ENCODE measurements at places on chromosomes 13 and 19.
A peak's percentile ranks its signal among the peaks of the same experiment; 100 is the strongest.

GRCh38 chr13:100546713-100547405 is 41.7 kb downstream of the GGACT start:
- no peak for DNase-seq

- no peak for DNase-seq
Measured at GRCh38 chr19:524062-524674, 7.4 kb upstream of the CDC34 start.

DNA sequence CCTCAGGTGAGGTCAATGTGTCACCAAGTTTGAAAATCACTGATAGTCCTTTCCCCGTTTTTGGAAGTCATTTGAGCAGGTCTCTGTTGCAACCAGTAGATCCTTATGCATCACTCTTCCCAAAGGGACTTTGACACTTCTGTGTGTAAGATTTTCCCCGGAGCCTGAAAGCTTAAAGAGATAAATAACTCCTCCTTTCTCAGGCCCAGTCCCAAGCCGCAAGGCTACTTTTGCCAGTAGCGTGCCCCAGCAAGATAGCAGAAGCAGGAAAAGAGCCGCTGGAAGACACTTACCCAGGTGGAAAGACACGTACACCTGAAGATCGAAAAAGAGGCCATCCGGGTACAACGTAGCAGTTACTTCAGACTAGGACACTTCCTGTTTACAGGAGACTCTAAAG is 106.9 kb downstream of the CYSLTR2 start:
- DNase-seq: no peak

DNA sequence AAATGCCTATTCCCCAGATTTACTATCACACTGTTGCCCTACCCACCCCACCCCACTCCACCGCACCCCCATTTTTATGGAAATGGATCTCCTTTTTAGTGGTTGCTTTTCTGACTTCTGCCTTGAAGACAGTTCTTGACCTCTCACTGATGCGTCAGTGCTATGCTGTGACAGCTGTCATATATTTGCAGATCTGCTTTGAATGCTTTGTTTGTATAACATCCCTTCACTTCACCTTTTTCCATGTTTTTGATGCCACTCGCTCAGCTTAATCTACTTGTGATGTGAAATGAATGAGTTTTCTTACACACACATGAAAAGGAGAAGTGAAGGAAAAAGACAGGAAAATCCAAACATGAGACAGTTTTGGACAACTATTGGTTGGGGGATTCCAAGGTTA is 731.0 kb downstream of the SLITRK6 start:
- no peak for DNase-seq

- DNase-seq: no peak
Measured at GRCh38 chr13:111626371-111627305, 306.2 kb downstream of the TEX29 start.

DNA sequence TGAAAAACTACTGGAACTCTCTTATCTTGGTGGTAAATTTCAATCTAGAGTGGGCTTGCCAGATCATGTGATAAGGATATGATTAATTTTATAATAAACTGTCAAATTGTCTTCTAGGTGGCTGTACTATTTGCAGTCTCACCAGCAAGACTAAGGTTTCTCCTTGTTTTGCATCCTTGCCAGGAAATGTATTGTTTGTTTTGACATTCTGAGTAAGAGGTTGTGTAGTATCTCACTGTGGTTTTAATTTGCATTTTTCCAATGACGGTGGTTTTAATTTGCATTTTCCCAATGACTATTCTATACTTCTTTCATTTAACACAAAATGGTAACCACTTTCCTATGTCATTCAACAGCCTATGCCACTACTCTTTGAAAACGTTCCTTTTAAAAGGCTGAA is 2.0 kb downstream of the CAB39L start:
- DNase-seq: no peak

- DNase-seq: no peak
Measured at GRCh38 chr19:1354970-1355567, 28.6 kb upstream of the NDUFS7 start.

GRCh38 chr13:78976696-78977095 is 317.7 kb upstream of the OBI1 start:
- no peak for DNase-seq

GRCh38 chr13:49497272-49497671 is 1.5 kb downstream of the PHF11 start:
- no peak for DNase-seq

- DNase-seq: peak; percentile 69
Measured at GRCh38 chr19:12140545-12141404, 625 bp upstream of the ZNF20 start.

- no peak for DNase-seq
Measured at GRCh38 chr19:8423817-8424223, 10.7 kb downstream of the MARCHF2 start.

- DNase-seq: no peak
Measured at GRCh38 chr13:80962855-80963254, 621.9 kb upstream of the SPRY2 start.

DNA sequence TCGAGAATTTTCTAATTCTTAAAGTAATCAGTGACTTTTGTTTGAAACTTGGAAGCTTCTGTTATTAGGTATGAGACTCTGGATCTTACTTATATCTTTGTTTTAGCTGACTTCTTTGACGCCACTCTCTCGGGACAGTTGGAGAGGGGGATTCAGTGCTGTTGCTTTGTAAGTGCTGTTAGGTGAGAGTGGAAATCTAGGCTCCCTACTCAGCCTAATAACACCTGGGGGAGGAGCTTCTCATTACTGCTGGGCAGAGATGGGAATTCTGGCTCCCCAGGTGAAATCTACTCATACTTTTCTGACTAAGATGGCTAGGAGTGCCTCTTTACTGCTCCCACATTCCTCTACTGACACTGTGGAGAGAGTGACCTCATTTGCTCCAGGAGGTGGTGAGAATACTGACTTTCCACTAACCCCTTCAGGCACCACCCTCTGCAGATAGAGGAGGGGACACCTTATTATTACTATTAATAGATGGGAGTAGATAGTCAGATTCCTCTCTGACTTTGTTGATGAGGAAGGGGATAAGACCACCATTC is 324.9 kb upstream of the SPRY2 start:
- DNase-seq: no peak

- DNase-seq: no peak
Measured at GRCh38 chr13:39037410-39037879, 444 bp downstream of the PROSER1 start.

- no peak for DNase-seq
Measured at GRCh38 chr13:48478391-48478790, 54.5 kb downstream of the RCBTB2 start.

GRCh38 chr19:47765523-47766358 is 12.8 kb upstream of the SELENOW start:
- DNase-seq: no peak

All from stimulated activated CD4-positive, alpha-beta T cell treated with anti-CD3 and anti-CD28 coated beads, Interleukin-1b, Interleukin-23, amount 100 ng/mL, for 1 hour (primary cell).